ENCODE measurements at places on chromosomes 13 and 19.
A peak's percentile ranks its signal among the peaks of the same experiment; 100 is the strongest.

DNA sequence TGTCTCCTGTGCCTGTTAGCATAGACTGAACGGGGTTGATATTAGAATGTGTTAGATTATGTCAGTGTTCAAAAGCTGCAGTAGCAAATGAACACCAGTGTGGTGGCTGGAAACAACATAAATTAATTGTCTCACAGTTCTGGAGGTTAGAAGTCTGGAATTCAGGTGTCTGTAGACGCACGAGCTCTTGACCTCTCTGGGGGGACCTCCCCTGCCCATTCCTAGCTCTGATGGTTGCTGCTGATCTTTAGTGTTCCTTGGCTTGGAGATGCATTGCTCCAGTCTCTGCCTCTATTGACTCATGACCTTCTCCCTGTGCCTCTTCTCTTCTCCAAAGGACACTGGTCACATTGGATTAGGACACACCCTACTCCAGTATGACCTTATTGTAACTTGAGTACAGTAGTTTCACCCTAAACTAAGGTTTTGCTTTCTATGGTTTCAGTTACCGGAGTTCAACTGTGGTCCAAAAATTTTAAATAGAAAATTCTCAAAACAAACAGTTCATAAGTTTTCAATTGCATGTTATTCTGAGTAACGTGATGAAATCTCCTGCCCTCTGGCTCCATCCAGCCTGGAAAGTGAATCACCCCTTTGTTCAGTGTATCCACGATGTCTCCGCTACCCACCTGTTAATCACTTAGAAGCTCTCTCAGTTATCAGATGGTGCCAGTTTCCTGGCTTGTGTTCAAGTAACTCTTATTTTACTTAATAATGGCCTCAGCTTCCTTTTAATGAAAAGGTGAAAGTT lies 273.2 kb downstream of the MYO16 start:
- no peak for DNase-seq

DNA sequence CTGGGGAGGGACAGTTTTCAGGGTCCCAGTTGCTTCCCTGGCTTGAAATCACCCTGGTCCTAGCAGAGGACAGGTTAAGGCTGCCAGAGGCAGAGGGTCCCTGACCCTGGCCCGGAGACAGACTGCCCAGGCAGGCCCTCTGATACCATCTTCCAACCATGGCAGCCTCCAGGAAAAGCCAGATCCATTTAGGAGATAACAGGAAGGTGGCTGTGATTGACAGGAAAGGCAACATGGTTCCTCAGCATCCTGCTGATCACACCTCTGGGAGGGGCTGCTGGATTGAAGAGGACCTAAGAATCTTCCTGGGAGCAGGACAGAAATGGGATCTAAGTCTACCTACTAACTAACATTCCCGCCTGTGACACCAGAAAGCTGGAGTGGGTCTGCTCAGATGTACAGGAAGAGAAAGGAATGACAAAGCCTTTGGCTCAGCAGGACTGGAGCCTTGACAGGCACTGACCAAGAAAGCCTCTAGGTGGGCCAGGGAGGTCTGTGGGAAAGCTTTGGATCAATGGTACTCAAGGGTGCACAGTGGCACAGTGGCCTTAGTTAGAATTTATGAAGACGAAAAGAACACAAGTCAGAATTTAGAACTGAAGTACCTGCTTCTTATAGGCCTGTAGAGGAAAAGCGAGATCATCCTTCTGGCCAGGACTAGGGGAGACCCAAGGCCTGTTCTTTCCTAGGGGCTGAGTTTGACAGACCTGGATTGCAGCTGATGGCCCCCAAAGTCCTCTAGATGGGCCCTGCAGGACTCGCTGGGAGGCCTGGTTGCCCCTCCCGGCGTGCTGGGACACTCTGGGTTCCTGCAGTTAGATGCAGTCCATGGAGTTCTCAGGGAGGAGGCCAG lies 2.3 kb upstream of the PRKACA start:
- DNase-seq, result no peak

GRCh38 chr19:13579388-13580060 lies 73.2 kb upstream of the CACNA1A start:
- DNase-seq, result no peak

DNA sequence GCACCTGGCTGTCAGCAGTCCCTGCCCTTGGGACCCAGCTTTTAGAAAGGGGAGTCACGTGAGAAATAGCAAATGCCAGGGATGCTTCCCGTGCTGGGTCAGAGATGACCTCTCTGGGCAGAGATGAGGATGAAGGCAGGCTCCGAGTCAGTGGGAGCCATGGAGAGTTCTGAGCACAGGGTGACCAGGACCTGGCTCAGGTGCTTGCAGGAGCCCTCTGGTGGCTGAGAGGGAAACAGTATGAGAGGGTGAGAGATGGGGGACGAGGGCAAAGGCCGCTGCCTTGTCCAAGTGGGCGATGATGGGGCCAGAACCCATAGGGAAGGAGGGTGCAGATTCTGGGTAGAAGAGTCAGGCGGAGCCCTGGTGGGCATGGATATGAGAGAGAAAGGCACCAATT lies 15.8 kb downstream of the TMED1 start:
- DNase-seq, result peak; percentile 52

DNA sequence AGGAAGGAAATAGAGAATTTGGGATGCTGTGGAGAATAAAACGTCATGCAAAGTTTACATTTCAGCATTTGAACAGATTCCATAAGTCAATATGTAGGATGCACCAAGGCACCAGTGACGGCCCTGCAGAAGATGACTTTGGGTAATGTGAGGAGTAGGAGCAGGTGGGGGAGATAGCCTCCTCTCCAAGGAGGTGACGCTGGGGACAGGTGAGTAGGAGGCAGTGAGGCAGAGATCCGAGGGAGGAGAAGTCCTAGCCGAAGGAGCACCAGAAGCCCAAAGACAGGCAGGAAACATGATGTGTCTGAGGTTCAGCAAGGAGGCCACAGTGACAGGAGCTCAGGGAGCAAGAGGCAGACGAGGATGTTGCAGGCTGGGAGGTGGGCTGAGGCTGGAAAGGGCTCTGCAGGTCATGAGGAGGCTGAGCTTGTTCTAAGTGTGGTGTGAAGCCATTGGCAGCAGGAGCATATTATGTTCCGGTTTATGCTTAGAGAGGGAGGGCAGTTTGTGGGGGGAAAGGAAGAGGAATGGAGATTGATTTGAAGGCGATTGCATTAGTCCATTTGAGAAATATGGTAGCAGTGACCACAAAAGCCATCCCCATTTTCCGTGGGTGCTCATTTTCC lies 55.7 kb upstream of the C1QTNF9 start:
- DNase-seq, result no peak

DNA sequence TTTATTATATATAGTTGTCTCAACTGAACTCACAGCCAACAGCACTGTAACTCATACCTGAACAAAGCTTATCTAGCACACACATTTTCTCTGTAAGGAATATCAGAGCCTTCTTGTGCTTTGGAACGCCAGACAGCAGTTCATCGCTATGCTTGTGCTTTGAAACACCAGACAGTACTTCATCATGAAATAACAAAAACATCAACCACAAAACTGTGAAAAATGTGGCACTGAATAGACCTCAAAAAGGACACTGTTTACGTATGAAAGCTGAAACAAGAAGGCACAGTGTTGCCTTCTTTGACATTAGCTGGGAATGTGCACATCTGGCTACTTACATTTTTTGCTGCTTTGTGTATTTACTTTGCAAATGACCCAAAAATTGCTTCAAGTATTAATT lies 160.2 kb downstream of the PDS5B start:
- DNase-seq, result no peak

- DNase-seq, result no peak
Observed at GRCh38 chr13:101751488-101751887, 299.0 kb downstream of the ITGBL1 start.

DNA sequence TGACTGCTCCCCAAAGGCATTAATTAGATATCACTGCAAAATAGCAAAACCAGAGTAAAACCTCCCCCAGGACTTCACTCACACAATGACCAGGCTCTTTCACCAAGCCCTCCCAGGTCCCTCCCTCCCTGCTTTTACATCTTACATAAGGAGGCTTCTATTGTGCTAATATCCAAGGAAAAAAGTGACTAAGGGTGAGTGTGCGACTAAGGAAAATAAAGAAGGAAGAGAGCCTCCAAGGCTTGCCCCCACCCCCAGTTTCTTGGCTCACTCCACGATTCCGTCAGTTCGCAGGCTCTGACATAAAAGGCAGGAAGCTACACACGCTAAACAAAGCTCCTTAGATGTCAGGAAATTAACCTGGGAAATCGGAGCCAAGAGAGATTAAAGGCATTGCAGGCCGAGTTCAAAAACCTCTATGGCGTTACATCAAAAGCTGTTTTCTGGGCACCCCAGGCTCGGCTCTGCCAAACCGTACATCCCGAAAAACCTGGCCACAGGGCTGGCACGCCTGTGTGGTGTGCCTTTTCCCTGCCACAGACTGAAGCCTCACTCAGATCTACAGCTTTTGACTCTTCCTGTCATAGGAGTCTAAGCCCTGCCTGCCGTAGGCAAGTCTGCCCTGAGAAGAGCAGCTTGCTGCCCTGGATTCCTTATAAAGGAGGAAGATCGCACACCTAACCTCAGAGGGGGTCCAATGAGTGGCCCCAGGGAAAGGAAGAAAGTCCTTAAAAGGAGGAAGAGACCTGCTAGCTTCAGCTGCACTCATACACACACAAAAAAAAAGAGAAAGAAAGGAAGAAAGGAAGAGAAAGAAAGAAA lies 67.0 kb upstream of the SERP2 start:
- no peak for DNase-seq

DNA sequence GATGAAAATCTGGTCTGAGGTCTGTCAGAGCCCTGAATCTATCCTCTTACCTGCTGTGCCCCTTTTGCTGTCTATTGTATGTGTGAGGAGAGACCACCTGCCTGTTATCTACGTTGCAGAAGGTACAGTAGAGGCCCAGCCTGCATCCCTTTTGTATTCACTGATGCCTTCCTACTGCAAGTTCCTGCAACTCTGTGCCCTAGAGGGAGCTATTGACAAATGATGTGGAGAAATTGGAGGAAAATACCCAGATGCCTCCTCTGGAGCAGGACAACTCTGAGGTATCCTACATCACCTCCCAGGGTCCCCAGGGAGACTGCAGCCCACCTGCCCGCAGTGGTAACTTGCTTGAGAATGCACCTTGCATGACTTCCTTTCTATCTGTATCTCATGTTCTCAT lies 33.7 kb downstream of the SIAH3 start:
- no peak for DNase-seq

DNA sequence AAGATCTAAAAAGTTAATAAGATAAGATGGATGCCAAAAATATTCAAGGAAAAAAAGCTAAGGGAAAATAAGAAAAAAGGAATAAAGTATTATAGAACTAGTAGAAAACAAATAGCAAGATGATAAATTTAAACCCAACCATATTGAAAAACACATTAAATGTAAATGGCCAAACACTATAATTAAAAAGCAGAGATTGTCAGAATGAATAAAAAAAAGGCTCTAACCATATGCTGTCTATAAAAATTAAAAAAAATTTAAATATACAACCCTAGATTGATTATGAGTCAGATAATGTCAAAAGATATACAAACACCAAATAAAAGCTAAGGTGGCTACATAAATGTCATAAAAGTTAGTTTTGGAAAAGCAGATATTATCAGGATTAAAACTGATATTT lies 617.5 kb upstream of the SGCG start:
- no peak for DNase-seq

GRCh38 chr13:30394751-30395191 lies 27.5 kb upstream of the UBE2L5 start:
- DNase-seq, result no peak

GRCh38 chr19:14550201-14550754 lies 20.9 kb downstream of the TECR start:
- no peak for DNase-seq

DNA sequence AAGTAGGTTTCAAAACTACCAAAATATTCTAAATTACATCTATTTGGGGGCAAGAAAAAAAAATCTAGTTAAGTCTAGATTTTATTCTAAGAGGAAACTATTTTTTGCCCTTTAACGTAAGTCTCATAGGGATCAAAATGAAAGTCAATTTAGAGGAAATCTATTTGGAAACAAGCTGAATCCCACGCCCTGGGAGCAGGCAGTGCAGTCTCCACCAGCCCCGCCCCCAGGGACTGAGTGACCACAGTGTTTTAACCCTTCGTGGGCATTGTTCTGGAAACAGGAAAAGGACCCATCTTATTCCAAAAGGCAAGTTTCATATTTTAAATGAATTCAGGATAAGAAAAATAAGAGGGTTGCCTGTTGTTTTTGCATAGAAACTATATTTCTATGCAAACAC lies 209.7 kb downstream of the SPRY2 start:
- peak; percentile 32 for DNase-seq

GRCh38 chr13:83295686-83296085 lies 586.6 kb downstream of the SLITRK1 start:
- no peak for DNase-seq

- DNase-seq, result no peak
Observed at GRCh38 chr19:18677156-18677555, 6.3 kb upstream of the CRTC1 start.

GRCh38 chr19:8501981-8502380 lies 459 bp downstream of the PRAM1 start:
- DNase-seq, result no peak

- DNase-seq, result no peak
Observed at GRCh38 chr19:1408300-1409203, 1.2 kb downstream of the DAZAP1 start.

GRCh38 chr19:8001995-8002849 lies 3.2 kb downstream of the ELAVL1 start:
- DNase-seq, result peak; percentile 78

- DNase-seq, result no peak
Observed at GRCh38 chr13:104014803-104015645, 948.8 kb upstream of the SLC10A2 start.

DNA sequence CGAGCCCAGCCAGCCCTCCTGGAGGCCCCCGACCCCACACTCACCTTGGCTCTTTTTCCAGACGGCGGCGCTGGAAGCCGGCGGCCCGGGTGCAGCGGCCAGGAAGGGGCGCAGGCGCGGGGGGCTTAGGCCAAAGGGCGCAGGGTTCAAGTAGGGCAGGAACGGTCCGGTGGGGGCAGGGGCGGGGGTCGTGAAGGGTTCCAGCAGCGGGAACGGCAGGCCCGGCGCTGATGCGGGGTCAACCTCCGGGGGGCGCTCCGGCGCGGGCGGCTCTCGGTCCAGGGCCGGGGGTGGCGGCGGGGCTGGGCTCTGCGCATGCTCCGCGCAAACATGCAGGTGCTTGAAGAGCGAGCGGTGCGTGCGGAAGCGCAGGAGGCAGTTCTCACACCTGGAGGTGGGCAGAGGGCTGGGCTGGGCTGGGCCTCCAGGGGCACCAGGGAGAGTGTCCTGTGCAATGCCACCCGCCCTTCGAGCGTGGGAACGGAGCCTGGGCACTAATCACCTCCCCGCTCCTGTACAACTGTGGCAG lies 2.3 kb downstream of the ZNF414 start:
- no peak for DNase-seq

All from HuH-7 (cell line).